ENCODE measurements at places on chromosomes 2 and 18. TPM values are rescaled to one million over a fixed set of nuclear protein-coding genes. Genes with fewer than 3 reads are reported as not detected.

Gene BOD1L2
- not detected for total RNA-seq

Gene HOXD12
- not detected for total RNA-seq

Gene TM4SF20
- 6.6 TPM for total RNA-seq

Gene RFX8
- total RNA-seq: not detected

Gene PLGLB2
- 0.35 TPM for total RNA-seq

Gene TMEM247
- not detected for total RNA-seq
